ENCODE measurements at places on chromosomes 3 and 15.

DNA sequence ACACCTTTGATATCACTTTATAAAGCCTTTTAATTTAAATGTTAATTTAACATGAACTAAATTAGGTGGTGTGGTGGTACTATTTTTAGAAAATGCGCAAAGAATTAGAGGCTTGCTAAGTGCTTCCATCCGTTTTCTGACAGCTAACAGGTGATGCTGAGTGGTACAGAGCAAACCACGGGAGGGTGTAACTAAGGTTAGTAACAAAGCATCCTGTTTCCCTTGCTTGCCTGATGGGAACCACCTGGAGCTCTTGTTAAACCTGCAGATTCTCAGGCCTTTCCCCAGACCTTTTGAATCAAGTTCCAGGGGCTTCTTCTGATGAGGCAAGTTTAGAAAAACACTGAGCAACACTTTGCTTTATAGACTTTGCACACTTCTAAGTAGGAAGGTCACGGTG lies 101.0 kb downstream of the ATG7 start:
- DNase-seq: no peak

DNA sequence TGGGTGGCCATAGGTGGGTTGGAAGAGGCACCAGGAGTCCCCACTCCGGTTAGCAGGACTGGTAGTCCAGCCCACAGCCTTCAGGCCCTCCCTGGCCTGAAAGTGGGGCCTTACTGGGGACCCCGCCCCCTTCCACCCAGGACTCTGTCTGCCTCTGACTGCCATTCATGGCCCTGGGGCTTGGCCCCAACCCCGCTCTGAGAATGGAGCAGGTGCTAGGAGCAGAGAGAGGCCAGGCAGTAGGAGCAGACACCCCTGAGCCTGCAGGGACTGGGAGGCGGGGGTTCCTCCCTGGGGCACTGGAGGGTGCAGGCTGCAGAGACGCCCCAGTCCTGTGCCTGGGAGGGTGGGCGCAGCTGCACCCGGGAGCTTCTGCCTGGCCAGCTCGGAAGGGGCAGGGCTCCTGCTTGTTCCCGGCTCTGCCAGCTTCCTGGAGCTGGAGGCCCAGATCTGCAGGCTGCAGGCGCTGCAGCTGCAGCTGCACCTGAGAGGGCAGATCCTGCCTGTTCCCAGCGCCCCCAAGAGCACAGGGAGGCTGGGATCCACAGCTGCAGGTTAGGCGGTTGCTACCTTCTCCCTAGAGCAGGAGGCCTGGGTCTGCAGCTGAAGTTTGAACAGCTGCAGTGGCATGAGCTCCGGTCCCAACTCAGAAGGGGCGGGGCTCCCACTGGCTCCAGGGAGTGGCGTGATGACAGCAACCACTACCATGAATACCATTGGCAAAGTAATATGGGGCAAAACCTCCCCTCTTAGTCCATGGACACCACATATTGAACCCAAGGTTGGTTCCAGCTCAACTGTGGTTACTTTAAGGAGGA lies 194.7 kb downstream of the SQOR start:
- no peak for DNase-seq

GRCh38 chr3:177157492-177157891 lies 39.8 kb downstream of the TBL1XR1 start:
- no peak for DNase-seq

DNA sequence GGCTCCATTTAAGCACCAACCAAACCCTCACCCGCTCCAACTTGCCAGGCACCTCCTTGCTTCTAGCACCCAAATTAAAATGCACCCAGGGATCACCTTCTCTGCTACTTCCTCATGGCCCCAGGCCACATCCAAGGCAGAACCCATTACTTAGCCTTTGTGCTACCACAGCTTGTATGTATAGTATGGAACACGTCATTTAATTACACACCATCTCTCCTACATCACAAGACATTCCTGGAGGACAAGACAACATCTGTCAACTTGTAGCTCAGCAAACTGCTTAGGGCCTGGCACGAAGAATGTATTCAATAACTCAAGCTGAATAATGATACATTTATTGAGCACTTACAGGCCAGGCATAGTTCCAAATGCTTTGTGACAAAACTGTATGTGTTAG lies 23.3 kb downstream of the ZDHHC3 start:
- DNase-seq: no peak

DNA sequence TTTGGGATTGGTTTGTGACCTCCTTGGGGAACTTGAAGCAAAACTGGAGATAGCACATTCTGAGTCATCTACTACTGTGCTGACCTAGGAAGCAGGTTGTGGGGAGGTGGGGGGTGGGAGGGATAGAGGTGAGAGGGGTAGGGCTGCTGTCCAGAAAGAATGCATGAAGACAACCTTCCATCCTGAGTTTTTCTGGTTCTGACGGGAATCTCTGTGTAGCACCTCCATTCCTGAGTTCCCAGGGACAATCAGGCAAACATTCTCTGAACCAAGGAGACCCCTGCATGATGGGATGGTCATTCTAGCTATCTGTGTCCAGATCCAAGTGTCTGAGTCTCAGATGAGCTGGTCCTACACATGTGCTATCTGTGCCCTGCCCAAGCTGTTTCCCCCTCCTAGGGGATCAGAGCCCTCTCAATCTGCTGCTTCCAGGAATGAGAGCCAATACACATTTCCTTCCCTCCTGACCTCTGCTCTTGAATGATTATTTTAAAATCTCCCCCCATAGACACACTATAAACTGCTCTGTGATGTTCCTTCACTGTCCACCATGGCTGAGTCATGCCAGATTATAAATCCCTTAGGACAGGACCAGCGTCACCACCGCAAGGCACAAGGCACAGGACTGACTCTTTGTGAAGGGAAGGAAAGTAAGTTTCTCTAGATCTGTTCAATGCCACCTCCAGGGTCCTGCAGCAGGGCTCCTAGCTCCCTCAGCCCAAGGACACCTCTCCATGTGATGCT lies 2.2 kb upstream of the CD276 start:
- no peak for DNase-seq

DNA sequence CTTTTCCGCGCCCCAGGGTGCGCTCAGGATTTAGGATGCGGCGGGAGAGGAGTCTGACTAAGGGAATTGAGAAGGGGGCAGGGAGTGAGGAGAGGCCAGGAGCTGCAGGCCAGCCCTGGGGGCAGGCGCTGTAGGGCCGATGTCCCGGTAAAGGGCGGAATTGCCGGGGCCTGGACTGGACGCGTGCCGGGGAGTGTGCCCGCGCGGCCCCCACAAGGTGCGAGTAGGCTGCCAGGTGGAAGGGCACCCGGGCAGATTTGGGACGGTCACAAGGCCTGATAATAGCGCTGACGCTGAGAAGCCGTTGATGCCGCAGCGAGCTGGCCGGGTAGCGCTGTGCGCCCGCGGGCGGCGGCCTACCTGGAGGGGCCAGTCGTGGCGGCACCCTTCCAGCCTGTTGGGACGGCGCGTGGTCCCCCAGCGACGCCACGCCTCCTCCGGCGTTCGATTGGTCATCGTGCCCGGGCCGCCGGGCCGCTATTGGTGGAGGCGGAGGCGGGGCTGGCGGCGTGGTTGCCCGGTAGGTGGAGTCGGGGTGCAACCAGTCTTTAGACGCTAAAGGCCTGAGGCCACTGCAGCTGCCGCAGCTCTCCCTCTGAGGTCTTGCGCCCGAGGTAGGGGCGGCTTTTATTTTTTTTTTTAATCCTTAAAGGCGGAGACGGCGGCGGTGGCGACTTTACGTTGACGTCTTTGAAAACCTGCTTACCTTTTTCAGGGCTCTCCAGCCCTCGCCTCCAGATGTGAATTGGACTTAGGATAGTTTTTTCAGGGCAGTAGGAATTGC lies 903 bp downstream of the SLC25A38 start:
- DNase-seq: peak; percentile 94

- DNase-seq: no peak
Measured at GRCh38 chr3:190357468-190357867, 30.5 kb upstream of the CLDN16 start.

DNA sequence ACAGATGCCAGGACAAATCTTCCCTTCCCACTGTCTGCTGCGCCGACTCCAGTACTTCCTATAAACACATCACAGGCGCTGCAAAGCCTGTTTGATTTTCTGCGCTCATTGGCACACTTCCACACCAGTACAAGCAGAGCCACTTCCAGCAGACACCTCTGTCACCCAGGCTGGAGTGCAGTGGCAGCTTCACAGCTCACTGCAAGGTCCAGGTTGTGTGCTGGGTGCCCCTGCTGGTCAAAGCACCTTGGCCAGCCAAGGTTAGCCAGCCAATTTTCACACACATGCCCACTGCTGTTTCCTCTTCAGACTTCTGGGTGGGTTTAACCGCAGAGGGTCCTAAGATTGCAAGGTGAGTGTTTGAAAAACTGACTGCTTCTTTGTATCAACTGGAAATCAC lies 4.9 kb downstream of the CHDH start:
- no peak for DNase-seq

DNA sequence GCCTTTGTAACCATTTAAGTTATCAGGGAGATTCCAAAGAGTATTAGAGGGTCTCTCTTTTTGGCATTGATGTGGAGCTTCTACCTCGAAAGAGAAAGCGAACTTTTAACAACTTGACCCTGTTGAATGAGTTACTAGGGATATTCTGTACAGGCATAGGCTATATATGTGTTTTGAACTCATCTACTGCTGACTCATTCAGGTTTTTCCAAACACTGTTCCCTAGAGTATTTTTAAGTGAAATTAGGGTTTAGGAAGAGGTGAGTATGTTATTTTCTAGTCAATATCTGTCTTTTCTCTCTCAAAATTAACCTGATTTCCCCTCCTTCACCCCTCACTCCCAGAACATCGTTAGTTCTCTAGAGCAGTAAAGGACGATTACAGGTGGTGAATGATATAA lies 228.1 kb upstream of the C2CD4B start:
- DNase-seq: no peak

DNA sequence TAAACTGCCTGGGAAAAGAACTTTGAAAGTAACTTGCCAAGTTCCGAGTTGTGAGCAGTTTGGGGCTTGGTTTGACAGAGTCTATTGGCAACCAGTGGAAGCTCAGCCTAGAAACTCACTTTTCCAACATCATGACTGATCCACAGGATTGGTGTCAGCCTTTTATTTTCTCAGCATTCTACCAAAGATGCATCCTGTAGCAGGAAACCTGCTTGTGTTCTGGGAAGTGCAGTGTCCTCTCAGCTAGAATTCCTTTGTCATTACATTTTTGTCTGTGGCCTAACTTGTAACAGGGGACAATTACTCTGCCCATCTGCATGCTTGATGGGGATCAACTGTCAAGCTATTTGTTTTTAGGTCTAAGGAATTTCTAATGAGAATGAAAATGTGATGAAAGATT lies 116.7 kb upstream of the LMOD3 start:
- DNase-seq: no peak

GRCh38 chr3:59558906-59559720 lies 509.3 kb upstream of the CFAP20DC start:
- no peak for DNase-seq

DNA sequence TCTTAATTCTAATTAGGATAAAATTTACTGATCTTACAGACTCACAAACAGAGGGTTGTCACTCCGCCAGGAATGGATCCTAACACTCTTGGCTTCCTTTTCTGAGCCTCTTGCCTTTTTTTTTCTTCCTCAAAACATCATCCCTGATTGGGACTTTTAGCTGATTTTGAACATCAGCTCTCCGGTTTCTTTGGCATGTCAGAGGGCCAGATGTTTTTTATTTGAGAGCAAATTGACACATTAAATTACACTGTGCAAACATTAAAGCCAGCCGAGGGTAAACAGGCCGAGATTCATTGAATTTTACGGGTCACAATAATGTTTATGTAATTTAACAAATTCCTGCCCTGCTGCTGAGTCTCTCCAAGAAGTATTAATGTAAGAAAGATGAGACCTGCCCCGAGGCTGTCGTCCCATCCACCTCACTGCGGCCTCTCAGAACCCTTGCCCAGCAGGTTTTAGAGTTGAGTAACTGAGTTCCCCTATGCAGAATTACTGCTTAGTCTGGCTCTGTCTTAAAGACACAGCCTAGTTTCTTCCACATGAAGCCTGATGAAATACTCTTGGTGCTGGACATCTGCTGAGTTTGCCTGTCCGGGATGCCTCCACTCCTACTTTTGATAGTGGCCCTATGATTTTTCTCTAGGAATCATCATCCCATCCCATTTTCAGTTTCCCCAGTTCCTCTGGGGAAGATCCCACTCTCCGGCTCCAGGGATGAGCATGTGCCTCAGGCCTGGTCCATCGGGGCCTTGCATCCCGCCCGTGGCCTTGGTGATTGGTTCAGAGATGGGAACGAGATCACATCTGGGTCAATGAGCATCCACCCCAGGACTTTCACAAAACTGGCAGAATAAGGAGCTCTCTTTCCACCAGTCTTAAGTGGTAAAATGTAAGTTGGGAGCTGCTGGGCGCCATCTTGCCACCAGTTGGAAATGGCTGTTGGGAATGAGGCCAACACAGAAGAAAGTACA lies 226.6 kb upstream of the TLE3 start:
- no peak for DNase-seq

- DNase-seq: no peak
Measured at GRCh38 chr3:19632099-19633074, 301.6 kb downstream of the EFHB start.

GRCh38 chr15:31104003-31104402 lies 2.5 kb upstream of the TRPM1 start:
- no peak for DNase-seq

- no peak for DNase-seq
Measured at GRCh38 chr3:55742022-55742831, 255.1 kb upstream of the WNT5A start.

DNA sequence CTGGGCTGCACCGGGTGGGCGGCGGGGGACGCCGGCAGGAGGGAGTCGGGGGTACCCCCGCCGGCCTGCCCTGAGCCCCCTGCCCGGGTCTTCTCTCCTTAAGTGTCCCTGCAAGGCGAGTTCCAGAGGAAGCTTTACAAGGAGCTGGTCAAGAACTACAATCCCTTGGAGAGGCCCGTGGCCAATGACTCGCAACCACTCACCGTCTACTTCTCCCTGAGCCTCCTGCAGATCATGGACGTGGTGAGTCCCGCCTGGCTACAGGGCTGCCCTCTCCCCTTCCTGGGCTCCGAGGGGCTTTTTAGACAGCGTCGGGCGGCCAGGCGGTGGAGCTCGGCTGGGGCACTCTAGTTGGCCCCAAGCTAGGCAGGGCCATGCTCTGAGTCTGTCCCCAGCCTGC lies 480 bp downstream of the CHRNA7 start:
- DNase-seq: no peak

All from CD4-positive, alpha-beta T cell treated with Interleukin-17A for 1 hour (primary cell).